ENCODE measurements at places on chromosomes 1 and 21.

- no peak for DNase-seq
These were observed 2.2 kb upstream of the ATP1A4 start for GRCh38 chr1:160149233-160149632.

DNA sequence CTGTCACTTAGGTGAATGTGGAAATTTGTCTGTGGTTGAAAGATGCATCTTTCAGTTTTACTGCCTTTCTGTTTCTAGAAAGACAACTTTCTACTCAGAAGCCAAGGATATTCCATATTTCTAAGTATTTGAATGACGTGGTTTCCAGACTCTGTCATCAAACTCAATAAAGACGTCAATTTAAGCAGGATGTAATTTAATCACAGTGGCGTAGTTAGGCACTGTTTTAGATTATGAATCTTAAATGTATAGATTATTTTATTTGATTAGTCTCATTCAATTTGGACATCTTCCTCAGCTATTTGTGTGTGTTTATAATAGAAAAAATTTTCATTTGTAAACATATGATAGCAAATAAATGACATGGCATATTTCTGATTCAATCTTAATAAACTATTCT, 298.9 kb downstream of the RYR2 start:
- no peak for DNase-seq

DNA sequence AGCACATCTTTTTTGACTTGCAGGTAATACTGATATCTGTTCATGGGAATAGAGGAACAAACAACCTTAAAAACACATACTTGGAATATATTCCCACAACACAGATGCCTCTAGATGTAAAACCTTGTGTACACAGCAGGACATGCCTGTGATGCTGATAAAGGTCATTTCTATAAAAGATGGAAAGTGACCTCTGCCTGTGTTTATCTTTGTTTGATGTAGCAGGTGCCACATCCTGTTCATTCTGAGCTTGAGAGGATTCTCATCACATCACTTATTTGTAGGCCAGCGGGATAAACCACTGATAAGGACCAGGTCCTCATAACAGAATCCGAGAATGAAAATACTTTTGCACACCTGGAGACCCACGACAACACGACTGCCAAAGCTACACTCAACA, 133.7 kb downstream of the SMYD2 start:
- DNase-seq: no peak

DNA sequence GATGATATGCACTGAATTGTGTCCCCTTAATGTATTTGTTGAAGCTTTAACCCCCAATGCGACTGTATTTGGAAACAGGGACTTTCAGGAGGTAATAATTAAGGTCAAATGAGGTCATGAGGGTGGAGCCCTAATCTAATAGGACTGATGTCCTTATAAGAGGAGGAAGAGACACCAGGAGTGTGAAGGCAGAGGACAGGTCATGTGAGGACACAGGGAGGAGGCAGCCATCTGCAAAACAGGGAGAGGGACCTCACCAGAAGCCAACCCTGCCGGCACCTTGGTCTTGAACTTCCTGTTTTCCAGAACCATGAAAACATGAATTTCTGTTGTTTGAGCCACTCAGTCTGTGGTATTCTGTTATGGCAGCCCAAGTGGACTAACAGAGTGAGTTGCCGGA, 15.3 kb downstream of the SYF2 start:
- DNase-seq: no peak

DNA sequence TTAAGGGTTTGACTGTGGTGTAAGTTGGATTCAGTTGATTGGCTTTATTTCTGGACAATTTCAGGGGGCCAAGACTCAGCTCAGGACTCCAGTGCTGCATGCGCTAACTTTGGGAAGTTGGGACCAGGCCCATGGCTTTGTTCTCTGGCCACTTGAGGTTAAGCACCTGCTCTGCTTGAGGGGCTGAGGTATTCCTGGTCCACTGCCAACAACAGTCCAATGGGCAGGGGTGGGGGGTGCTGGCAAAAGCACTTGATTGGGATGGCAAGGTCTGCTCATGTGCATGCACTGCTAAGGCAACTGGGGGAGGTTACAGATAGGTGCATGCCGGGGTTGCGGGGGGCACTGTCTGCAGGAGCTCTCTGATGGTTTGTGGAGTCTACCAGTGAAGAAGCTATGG, 52.6 kb upstream of the ASB17 start:
- no peak for DNase-seq

DNA sequence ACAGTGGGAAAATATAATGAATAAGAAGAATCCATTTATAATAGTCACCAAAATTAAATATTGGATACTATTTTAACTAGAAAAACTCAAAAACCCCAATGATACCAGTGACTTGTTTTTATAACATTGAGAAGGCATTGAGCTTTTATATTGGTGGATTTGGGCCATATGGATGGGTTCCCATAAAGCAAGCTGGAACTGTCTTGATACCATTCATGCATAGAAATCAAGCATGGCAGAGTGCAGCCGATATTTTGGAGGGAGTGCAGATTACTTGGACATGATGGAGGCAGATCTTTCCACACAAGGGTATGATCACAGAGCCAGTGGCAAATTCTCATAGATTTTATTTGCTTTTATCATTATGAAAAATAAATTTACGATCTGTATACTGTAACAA, 3.8 kb upstream of the RWDD3 start:
- no peak for DNase-seq
